Fibroblast of skin of right biceps (primary cell): ENCODE measurements at places on chromosomes 5 and 9.

GRCh38 chr5:124810396-124811006, 64.1 kb upstream of the ZNF608 start:
- DNase-seq = no peak

- DNase-seq = peak; percentile 38
These were observed 132.9 kb downstream of the ADAMTSL1 start for GRCh38 chr9:18606846-18607245.

DNA sequence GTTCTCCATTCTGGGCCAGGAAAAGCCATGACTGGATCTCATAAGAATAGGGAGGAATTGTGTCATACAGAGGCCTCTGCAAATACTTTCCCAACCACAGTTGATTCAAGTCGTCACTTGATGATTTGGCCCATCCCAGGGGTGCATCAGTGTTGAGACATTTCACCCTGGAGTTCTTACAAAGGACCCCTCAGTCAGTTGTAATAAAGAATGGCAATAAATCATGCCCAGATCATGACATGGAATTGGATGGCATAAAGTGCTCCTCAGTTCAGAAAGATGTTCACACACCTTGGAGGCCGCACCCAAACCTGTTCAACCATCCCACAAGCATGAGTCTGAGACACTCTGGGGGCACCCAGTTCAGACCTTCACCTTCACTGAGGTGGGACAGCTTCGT, 168.1 kb downstream of the NR3C1 start:
- peak; percentile 92 for DNase-seq

DNA sequence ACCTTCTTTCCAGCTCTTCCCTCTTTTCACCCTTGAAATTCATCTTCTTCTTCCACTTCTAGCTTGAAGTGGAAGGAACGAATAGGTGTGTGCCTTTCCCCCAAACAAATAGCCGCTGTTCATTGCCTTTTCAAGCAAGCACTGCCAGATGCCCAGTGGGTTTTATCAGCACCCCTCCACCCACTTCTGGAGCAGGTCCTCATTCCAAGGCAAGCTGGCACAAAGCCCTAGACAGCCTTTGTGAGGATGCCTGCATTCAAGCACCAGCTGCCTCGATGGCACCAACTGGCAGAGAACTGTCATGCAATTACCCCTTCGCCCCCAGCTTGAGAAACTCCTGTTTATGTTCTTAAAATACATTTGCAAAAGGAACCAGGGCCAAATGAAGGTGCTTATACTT, 36.5 kb downstream of the SERINC5 start:
- DNase-seq = no peak

- no peak for DNase-seq
These were observed 316.9 kb upstream of the IRX2 start for GRCh38 chr5:3068401-3068800.

DNA sequence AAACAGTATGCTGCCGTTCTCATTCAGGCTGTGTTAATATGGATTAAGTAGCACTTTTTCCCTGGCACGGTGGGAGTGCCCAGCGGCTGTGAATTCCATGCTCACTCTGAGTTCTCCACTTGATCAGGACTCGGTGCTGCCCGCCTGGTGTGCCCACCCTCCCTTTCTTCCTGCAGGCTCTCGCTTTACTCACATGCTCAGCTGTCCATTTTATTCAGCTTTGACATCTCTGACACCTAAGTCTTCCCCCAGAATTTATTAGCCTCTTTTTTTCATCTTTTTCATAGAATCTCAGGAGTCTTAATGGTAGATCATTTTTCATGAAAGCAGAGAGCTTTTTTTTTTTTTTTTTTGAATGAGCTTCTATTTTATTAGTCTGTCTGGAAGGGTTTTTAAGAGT, 626.5 kb downstream of the IRX1 start:
- no peak for DNase-seq

DNA sequence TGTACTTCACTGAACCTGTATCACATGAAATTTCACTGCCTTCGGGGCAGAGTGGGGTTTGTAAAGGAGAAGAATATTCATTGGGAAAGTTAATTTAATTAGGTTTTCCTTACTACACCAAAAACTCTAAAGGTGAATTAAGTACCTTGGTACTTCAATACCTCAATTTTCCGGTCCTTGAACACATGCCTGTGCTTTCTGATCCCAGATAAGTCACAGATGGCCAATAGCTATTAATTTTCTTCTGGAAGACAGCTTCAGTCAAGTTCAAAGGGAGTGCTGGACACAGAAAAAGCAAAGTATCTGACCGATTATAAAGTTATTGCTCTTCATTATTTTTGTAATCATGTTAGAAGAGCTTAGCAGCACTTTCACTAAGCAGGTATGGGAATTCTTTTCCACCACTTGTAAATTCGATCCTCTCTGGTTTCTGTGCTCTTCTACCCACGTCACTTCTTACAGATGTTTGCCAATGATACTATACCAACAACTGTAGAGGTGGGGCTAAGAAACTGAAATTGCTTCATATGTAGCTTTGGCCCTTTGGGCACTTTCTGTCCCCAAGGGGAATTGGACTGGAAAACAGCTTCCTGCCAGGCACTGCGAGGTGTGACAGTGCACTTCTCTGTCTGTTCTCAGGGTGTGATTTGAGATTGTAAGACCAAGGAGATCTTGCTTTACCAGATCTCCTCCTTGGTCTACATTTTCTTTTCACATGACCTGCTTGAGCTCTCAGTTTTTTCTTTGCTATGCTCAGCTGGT, 164.0 kb downstream of the CCDC192 start:
- DNase-seq = no peak

GRCh38 chr9:23556459-23556858, 269.6 kb downstream of the ELAVL2 start:
- DNase-seq = no peak

DNA sequence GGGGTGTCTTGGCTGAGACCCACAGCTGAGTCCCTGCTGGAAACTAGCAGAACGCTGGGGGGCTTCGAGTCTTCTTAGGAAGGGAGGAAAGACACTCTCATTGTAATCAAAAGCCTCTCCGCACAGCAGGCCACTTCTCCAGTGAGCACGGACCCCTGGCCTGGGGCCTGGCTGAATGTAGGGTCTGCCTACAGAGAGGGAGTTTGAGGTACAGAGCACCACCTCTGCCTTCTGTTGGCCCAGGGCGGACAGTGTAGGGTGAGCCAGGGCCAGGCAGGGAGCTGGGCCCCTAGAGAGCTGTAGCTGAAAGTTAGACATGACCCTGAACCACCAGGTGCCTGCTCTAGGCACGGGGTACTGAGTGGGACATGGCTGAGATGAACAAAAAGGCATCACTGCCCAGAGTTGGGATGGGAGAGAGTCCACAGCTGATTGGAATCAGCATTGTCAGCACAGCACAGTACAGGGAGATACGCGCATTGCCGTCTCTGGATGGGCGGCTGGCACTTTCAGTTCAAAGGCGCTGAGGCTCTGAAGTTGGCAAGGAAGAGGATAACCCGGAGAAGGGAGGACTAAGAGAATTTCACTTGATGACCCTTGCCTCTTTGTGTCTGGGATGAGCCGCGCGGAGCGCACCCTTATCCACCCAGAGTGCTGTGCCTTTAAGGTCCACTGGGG, 363 bp upstream of the SLC25A48 start:
- DNase-seq = no peak

DNA sequence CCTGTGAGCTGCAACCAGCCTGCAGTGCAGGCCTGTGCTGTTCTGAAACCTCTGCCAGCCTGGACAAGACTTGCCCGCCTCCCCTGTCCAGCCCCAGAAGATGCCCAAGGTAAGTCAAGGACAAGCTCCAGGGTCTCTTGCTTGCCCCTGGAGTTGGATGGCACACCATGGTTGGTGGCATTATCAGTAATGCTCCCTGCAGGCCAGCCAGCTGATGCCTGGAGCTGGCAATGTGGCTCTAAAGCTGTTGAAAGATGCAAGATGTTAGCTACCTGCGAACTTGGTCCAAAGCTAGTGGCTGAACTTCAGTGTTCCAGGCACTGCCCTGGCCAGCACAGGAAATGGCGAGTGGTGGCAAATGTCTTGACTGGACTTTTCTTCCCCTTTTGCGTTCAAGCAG, 14.0 kb upstream of the LTC4S start:
- DNase-seq = no peak

DNA sequence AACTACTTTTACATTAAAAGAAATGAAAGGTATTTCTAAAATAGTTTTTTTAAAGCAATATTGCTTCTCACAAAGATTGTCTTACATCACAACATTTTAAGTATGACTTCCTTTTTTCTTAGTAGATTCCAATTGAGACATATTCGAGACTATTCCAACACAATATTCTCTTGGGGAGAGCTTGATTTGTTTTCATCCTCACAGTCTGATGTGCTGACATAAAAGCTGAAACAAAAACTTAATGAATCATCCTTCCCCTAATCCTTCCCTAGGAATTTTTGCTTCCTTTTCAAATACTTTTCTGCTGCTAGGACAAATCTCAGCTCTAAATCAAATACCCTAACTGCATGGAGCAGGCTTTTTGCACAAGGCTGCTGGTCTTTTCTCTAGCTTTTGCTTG, 245.8 kb upstream of the MAP3K1 start:
- peak; percentile 83 for DNase-seq

- DNase-seq = peak; percentile 30
These were observed 10.7 kb upstream of the STK32A start for GRCh38 chr5:147223948-147224791.

DNA sequence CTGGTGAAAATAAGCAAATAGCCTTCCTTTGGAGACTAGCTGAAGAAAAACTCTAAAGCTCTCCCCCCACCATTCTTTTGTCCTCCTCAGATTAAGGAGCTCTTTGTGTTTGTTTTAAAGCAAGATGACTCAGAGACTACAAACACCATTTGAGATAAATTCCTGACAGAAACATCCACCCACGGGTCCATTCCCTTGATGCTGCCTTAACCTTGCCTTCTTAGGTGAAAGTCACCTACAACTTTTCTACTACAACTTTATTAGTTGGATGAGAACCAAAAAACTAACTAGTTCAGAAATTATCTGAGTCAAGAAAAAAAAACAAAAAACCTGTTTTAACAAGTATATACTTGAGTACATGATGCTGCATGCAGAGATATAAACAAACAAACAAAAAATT, 831.1 kb downstream of the NR2F1-AS1 start:
- peak; percentile 17 for DNase-seq

GRCh38 chr5:14071433-14071832, 71.7 kb upstream of the TRIO start:
- DNase-seq = peak; percentile 65

- DNase-seq = no peak
These were observed 9.6 kb upstream of the AKNA start for GRCh38 chr9:114397219-114397847.

DNA sequence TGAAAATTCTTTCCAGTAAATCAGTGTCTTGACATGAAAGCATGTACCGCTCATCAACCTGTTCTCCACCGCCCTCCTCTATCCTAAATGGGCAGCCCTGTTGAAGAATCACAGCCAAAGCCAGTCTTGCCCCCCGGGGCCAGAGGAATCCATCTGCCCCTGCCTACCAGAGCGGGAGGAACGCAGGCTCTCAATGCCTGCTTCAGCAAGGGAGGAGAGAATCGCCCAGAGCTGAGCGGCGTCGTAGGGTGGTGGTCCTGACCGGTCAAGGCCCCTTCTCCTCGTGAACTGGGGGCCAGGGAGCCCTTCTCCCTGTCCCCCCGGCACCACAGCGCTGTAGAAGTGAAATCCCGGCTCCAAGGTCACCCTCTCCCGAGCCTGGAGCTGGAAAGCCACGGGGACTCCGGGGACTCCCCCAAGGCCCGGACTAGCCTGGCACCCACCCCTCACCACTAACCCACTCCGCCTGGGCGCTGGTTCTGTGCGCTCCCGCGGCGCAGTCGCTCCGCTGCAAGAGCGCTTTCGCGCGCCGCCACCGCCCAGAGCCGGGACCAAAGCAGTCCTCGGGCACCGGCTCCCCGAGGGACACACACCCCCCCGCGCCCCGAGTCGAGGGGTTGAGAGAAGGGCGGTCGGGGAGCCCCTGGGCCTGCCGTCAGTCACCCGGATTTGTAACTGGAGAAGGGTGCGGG, 718 bp upstream of the TMEM215 start:
- no peak for DNase-seq

- DNase-seq = no peak
These were observed 6.3 kb upstream of the WNK2 start for GRCh38 chr9:93177676-93178075.

GRCh38 chr5:93192087-93192486, 388.9 kb downstream of the NR2F1-AS1 start:
- DNase-seq = peak; percentile 89

DNA sequence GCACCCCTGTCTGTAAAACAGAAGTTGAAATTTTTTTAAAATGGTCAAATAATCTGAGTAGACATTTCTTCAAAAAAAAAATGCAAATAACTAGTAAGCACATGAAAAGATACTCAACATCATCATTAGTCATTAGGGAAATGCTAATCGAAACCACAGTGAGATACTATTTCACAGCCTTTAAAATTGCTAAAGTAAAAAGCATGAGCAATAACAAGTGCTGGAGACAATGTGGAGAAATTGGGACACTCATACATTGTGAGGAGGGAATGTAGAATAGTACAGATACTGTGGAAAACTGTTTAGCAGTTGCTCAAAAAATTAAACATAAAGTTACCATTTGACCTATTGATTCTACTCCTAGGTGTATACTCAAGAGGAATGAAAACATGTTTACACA, 58.4 kb upstream of the RUSC2 start:
- DNase-seq = no peak

GRCh38 chr5:81694726-81695125, 56.2 kb downstream of the SSBP2 start:
- DNase-seq = no peak

DNA sequence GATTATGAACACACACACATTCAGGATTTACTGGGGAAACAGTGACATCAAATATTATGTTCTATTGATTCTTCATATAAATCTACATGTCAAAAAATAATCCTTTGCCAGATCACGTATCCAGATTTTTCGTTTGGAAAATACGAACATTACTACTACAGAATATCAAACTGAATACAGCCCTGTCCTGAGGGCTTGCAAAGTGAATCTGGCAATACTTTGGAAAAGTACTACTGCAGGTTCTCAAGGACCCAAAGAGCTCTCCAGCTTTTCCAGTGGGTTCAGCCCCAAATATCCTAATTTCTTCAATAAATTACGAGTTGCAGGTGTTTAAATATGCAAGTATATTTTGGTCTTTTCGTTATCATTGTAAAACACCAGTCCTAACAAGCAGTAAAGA, 411 bp upstream of the NDUFS4 start:
- DNase-seq = no peak

DNA sequence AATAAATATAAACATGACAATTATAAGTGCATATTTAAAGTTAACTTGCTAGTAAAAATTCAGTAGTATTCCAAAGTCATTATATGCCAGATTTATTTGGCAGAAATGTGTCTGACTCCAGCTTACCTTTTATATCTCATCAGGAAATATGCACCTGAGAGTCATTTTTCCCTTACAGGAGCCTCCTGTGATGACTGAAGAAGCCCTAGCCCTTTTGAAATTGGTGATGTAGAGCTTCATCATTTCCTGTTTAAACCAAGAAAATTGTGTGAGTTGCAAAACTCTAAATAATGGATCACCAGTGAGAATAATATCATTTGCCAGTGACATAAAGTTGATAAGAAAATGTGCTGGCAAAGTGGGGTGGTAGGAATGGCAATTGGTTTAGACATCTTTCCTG, 42.1 kb upstream of the CTNND2 start:
- DNase-seq = no peak
